ENCODE measurements at places on chromosomes 6 and 20. TPM values are rescaled to one million over a fixed set of nuclear protein-coding genes. Genes with fewer than 3 reads are reported as not detected.

DNA sequence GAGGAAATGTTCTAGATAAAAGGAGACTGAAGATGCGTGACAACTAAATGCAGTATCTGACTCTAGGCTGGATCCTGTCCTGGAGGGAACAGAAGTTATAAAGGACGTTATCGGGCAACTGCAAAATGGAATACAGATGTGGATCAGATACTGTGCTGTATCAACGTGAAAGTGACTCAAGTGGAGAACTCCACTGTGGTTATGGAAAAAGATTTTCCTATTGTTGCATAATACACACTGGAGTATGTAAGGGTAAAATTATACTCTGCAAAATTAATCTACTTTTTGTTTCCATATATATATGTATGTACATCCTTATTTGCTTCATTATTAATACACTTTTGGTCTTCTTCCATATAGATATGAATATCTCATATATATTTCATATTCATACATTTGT lies 654.0 kb downstream of the QKI start:
- no peaks in the 10 kb centered on the region for H3K36me3 ChIP-seq
- H3K4me3 ChIP-seq, result no peak overlapping the region
- H3K4me1 ChIP-seq, result no peaks in the 10 kb centered on the region
- no peak for DNase-seq
- H3K27me3 ChIP-seq, result no peaks in the 10 kb centered on the region
- no peak overlapping the region for H3K27ac ChIP-seq

GRCh38 chr6:83804886-83805285 lies 48.3 kb upstream of the RIPPLY2 start:
- H3K27me3 ChIP-seq, result no peaks in the 10 kb centered on the region
- DNase-seq, result no peak
- H3K4me1 ChIP-seq, result no peaks in the 10 kb centered on the region
- no peak overlapping the region for H3K27ac ChIP-seq
- no peaks in the 10 kb centered on the region for H3K36me3 ChIP-seq

GRCh38 chr6:106670236-106670635 lies 40.9 kb downstream of the QRSL1 start:
- no peak overlapping the region for H3K27ac ChIP-seq
- H3K4me3 ChIP-seq, result no peak overlapping the region
- no peak for DNase-seq
- H3K36me3 ChIP-seq, result peaks cover 16% of the 10 kb centered on the region
- no peaks in the 10 kb centered on the region for H3K4me1 ChIP-seq

- no peak overlapping the region for H3K4me3 ChIP-seq
- no peaks in the 10 kb centered on the region for H3K27me3 ChIP-seq
- no peaks in the 10 kb centered on the region for H3K4me1 ChIP-seq
- H3K27ac ChIP-seq, result no peak overlapping the region
- peak; percentile 6 for DNase-seq
- no peaks in the 10 kb centered on the region for H3K36me3 ChIP-seq
Observed at GRCh38 chr20:9458138-9458796, 56.1 kb upstream of the LAMP5 start.

Gene SEL1L2
- total RNA-seq, result not detected

GRCh38 chr6:89299466-89299850 lies 15.6 kb downstream of the GABRR2 start:
- no peaks in the 10 kb centered on the region for H3K36me3 ChIP-seq
- H3K27ac ChIP-seq, result no peak overlapping the region
- no peak for DNase-seq
- peaks cover 21% of the 10 kb centered on the region for H3K4me1 ChIP-seq

Gene ADGRG6
- 0.43 TPM for total RNA-seq

DNA sequence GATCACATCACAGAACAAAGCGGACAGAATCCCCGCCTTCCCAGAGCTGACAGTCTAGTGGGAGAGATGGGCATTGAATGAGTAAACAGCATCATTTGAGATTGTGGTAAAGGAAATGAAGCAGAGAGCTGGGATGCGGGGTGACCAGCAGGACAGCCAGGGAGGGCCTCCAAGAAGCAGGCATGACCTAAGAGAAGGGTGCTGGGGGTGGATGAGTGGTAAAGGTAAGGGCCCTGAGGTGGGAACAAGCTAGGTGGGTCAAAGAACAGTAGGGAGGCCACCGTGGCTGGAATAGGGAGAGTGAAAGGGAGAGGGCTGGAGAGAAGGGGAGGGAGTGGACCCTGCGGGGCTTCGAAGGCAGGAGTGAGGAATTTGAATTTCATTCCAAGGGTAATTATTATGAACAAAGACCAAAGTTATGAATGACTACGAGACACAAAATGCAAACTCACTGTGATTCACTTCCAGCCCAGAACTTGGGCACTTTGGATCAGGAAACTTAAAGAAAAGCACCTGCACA lies 61.4 kb downstream of the CEBPB start:
- DNase-seq, result no peak
- H3K4me1 ChIP-seq, result no peaks in the 10 kb centered on the region
- peaks cover 2% of the 10 kb centered on the region for H3K27me3 ChIP-seq

GRCh38 chr6:100944644-100945043 lies 63.5 kb upstream of the ASCC3 start:
- H3K4me3 ChIP-seq, result no peak overlapping the region
- H3K4me1 ChIP-seq, result no peaks in the 10 kb centered on the region
- H3K27me3 ChIP-seq, result peaks cover 3% of the 10 kb centered on the region
- H3K36me3 ChIP-seq, result no peaks in the 10 kb centered on the region
- H3K27ac ChIP-seq, result no peak overlapping the region
- DNase-seq, result no peak
